ENCODE measurements at places on chromosomes 2 and 18.

DNA sequence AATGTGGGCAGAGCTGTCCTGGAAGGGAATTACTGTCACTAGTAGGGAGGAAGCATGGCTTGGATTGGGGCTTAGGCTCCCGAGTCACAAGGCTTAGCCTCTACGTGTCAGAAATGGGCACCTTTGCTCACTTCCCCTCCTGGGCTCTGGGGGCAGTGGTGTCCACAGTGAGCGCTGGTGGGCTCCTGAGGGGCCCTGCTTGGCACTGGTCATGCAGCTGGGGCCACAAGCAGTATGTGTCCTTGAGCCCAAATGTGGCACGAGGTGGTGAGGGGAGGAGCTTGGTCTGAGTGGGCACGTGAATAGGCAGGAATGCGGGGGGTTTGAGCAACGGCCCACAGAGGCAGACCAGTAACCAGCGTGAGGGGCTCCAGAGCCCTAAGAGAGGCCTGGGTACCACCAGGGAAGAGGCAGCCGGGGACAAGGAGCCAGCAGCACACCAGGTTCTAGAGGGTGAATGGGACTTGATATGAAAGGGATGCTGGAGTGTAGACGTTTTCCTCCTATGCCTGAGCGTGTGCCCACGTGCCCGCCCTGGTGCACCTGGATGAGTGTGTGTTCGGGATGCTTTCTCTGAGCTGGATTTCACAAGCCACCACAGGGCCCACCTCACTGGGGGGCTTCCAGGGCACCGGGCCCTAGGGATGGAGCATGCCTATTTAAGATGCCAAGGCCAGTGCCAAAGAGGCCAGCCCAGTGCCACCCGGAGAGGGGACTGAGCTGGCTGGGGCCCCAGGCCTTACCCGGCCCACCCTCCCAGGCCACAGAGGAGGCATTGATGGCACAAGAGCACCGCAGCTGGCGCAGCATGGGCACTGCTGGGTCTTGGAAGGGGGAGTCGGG is 22.8 kb upstream of the PTMA start:
- DNase-seq: no peak

DNA sequence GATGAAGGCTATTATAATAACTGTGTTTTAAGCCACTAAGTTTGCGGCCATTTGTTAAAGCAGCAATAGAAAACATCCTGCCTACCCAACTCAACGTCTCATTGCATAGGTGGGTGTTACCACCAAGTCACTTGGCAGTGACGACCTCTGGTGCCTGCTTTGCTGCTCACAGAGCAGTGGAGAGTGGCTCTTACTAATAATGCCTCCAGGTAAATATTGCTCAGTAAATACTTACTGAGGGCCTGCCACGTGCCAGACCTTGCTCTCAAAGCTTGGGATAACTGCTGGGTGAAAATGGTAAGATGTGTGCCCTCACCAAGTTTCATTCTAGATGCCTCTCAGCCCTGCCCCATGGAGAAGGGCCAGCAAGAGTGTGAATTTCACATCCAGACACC is 27.7 kb downstream of the ITGA6 start:
- DNase-seq: no peak

DNA sequence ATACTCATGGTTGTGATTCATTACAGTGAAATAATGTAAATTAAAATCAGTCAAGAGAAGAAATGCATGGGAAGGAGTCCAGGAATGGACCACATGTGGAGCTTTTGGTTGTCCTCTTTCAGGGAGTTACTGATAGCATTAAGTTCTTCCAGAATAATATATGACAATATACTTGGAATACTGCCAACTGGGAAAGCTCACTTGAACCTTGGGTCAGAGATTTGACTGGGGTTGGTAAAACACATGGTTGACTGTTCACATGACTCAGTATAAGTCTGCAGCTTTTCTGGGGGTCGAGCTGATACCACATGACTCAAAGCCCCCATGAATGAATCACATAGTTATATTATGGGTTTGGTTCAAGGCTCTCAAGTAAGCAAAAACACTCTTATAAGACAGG is 1109.0 kb upstream of the CHAC2 start:
- no peak for DNase-seq

GRCh38 chr18:60377778-60378469 is 5.3 kb upstream of the MC4R start:
- no peak for DNase-seq

DNA sequence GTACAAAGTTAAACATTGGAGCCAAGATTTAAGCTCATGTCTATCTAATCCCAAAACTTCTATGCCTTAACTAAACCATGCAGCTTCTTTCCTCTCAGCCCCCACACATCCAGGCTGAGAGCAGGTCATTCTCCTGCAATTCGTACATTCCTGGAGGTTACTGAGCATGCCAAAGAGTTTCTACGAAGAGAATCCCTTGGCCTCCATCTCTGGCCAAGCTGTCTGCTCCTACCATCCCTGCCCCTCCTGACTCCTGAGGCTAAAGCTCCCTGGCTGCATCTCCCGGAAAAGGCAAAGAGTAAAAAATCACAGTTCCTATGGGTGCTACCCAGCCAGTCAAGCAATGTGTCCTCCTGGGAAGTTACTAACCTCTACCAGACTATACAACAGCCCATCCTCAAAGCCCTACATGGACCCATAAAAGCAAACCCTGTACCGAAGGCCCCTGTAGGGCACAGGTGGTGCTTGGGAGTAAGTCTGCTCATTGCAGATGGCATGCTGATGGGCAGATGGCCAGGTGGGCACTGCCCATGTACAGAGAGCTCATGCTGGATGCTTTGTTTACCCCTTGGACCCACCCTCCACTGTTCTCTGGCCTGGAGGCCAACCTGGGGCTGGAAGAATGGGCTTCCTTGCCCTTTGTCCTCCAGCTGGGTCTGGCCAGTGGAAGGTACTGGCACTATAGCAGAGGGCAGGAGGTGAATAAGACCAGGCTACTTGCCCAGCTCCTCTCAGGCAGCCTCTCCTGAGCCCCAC is 99.5 kb downstream of the TTC32 start:
- no peak for DNase-seq

DNA sequence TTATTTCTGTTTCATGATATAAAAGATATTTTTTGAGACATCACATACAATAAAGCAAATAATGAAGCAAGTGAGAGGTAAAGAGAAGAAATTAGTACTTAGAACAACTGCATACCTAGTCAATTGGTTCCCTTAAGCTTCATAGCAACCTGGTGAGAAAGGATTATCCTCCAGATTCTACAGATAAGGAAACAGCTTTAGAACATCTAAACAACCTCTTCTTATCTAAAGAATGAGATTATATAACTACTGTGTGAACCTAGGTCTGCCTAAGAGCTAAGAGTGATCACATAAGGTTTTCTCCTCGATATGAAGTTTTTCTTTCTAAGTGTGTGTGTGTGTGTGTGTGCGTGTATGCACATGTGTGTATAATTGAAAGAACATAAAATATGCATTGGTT is 265.1 kb downstream of the NOL4 start:
- no peak for DNase-seq

- DNase-seq: no peak
Measured at GRCh38 chr2:223122781-223123180, 70.8 kb downstream of the KCNE4 start.

- no peak for DNase-seq
Measured at GRCh38 chr18:36582988-36583745, 245.6 kb downstream of the TPGS2 start.

- DNase-seq: no peak
Measured at GRCh38 chr2:88599527-88599926, 27.7 kb downstream of the EIF2AK3 start.

- no peak for DNase-seq
Measured at GRCh38 chr2:111716905-111717775, 166.9 kb downstream of the ANAPC1 start.

- no peak for DNase-seq
Measured at GRCh38 chr2:64797881-64798575, 144.3 kb upstream of the SERTAD2 start.

GRCh38 chr18:35635170-35635569 is 53.6 kb downstream of the GALNT1 start:
- no peak for DNase-seq

DNA sequence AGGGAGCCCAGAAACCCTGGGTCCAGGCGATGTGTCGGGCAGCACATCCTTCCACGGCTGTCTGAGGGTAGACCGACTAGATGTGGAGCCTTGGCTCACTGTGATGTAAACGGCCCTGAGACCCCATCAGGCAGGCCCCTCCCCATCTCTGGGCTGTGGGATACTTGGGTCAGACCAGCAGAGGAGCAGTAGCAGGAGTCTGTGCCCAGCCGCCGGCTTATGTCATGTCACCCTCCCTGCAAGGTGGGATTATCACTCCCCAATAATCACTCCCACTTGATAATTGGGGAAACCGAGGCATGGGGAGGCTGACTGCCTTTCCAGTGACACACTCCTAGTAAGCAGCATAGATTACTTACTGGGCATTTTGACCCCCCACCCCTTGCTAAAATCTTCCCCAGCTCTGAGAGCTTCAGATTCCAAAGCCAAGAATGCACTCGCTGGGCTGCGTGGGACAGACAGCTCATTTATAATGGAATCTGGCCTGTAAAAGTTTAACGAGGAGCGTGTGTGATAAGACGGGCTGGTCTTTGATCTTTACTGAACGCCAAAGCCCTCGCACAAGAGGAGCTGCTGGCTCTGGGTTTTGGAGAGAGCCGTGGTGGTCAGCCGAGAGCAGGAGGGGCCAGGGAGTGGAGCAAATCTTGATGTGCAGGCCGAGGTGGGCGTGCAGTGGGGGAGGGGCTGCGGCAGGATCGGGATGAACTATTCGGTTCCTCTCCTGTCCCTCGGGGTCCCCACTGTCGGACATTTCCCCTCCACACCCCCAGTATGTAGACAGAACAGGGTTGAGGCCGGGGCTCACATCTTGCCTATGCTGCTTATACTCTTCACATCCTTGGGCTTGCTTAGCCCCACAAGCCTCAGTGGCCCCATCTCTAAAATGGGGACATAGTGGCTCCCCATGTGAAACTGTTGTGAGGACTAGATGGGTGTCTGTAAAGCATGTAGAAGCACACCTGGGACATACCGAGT is 200.0 kb downstream of the GLI2 start:
- DNase-seq: no peak

DNA sequence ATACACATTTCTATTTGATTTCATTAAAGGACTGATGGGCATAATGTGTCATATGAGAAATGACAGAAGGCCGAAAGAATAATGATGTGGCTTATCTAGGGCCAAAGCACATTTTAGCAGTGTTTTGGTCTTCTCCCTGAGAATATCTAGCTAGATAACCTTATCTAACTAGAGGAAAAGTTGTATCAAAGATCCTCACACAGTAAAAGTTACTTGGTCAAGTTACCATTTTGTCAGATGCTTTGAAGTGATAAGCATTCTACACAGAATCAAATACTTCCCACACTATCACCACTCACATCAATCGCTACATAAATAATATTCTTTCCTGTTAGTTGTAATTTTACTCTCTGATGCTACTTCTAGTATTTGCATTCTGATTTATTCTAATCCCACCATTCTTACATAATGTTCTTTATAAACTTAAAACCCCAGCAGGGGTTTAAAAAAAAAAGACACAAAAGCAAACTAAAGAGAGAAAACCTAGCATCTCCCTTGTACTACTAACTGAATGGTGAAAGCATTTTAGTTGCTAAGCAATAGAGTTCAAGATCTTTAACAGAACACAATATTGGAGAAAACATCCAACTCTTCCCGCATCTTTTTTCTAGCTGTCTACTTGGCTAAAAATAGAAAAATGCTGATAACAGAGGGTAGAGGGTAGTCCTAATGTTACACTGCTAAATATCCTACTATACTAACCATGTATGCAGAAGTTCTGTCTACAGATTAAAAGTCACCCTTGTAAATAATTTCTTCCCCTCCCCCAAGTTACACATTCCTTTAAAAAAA is 8.0 kb downstream of the XPO1 start:
- no peak for DNase-seq

DNA sequence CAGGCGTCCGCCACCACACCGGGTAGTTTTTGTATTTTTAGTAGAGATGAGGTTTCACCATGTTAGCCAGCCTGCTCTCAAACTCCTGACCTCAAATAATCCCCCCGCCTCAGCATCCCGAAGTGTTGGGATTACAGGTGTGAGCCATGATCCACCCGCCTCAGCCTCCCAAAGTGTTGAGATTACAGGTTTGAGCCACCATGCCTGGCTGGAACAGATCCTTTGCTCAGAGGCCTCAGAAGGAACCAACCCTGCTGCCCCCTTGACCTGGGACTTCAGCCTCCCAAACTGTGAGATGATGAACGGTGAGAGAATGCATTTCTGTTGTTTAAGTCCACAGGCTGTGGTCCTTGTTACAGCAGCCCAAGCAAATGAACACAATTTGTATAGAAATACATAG is 67.0 kb downstream of the NCAPH start:
- DNase-seq: no peak

GRCh38 chr2:69481421-69481820 is 44.2 kb upstream of the NFU1 start:
- no peak for DNase-seq

DNA sequence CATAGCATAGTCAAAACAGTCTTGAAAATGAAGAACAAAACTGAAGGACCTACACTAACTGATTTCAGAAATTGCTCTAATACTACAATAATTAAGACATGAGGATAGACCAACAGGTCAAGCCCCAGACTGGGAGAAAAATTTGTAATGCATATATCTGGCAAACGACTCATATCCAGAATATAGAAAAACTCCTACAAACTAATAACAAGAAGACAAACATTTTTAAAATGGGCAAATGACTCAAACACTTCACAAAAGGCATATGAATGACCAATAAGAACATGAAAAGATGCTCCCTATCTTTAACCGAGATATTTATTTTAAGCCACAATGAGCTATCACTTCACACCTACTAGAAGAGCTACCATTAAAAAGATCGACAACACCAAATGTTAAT is 14.2 kb downstream of the TGFBRAP1 start:
- DNase-seq: no peak

- no peak for DNase-seq
Measured at GRCh38 chr18:11309172-11309571, 159.8 kb upstream of the PIEZO2 start.

- no peak for DNase-seq
Measured at GRCh38 chr2:33859811-33860461, 260.8 kb upstream of the FAM98A start.

DNA sequence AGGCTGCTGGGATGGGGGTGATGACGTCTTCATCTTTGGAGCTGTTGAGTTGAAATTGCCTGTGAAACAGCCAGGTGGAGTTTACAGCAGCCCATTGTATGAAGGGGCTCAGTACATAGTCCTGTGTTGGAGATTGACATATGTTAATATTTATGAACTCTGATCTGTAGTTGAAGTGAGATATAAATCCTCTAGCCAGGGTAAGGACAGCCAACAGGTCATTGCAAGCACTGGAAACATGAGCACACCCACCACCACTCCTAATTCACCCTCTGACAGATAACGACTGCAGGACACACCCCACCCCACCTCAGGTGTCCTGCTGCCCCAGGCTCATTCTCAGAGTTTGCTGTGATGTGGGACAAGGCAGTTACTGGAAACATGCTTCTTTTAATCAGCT is 112.4 kb upstream of the TRIB2 start:
- DNase-seq: no peak

Data from CD4-positive, alpha-beta T cell treated with Interleukin-17A for 1 hour (primary cell).